ENCODE measurements at places on chromosomes 3 and 15. TPM values are rescaled to one million over a fixed set of nuclear protein-coding genes. Genes with fewer than 3 reads are reported as not detected.

The CPLX3 gene
- total RNA-seq: not detected

The MINAR1 gene
- total RNA-seq: 0.51 TPM

The CRABP1 gene
- total RNA-seq: not detected

The PSTPIP1 gene
- total RNA-seq: 0.25 TPM

The CSTA gene
- total RNA-seq: not detected

The ST8SIA2 gene
- 0.13 TPM for total RNA-seq

The SCN11A gene
- total RNA-seq: 0.13 TPM

The DLL4 gene
- total RNA-seq: 76.5 TPM

The C15orf62 gene
- total RNA-seq: 0.39 TPM

The GOLGA8G gene
- total RNA-seq: not detected

The LRRIQ4 gene
- total RNA-seq: not detected

The CCDC191 gene
- total RNA-seq: 1.1 TPM

The GCNT3 gene
- total RNA-seq: not detected

The SAXO2 gene
- total RNA-seq: 0.38 TPM

The IQCH gene
- total RNA-seq: 1.0 TPM

The SLCO2A1 gene
- 1.2 TPM for total RNA-seq

The MYO5C gene
- 13.0 TPM for total RNA-seq

The CGGBP1 gene
- 45.9 TPM for total RNA-seq

The ZNF106 gene
- 30.5 TPM for total RNA-seq

The PYGO1 gene
- total RNA-seq: 0.13 TPM

The LNP1 gene
- 0.77 TPM for total RNA-seq

The CCDC33 gene
- total RNA-seq: not detected

The RPL4 gene
- total RNA-seq: 1,501 TPM

The ROBO2 gene
- not detected for total RNA-seq

The ALDH1L1 gene
- total RNA-seq: not detected

The C3orf33 gene
- total RNA-seq: 1.4 TPM

The TLR9 gene
- not detected for total RNA-seq

The KCNMB2 gene
- not detected for total RNA-seq

The SPINK8 gene
- not detected for total RNA-seq

The PRR23C gene
- not detected for total RNA-seq

The RYR3 gene
- not detected for total RNA-seq

The POPDC2 gene
- total RNA-seq: 0.76 TPM

The CPNE4 gene
- not detected for total RNA-seq

The CELF6 gene
- not detected for total RNA-seq

The C3orf49 gene
- total RNA-seq: not detected

The SRGAP3 gene
- 2.3 TPM for total RNA-seq

The ARHGEF3 gene
- 10.6 TPM for total RNA-seq

The TMEM207 gene
- not detected for total RNA-seq

The RLBP1 gene
- not detected for total RNA-seq

The ERICH6 gene
- total RNA-seq: under 0.01 TPM

The GREM1 gene
- total RNA-seq: 0.13 TPM

The PLA2G4E gene
- total RNA-seq: not detected

The RHCG gene
- not detected for total RNA-seq

The PARP14 gene
- 64.2 TPM for total RNA-seq

The ECE2 gene
- total RNA-seq: not detected

The MUSTN1 gene
- total RNA-seq: 0.25 TPM

The TEX55 gene
- total RNA-seq: not detected

The CCRL2 gene
- 1.3 TPM for total RNA-seq

The ACKR4 gene
- under 0.01 TPM for total RNA-seq

The ANKUB1 gene
- total RNA-seq: under 0.01 TPM

The RBSN gene
- 19.6 TPM for total RNA-seq

The SEMA5B gene
- under 0.01 TPM for total RNA-seq

The BRPF1 gene
- 17.8 TPM for total RNA-seq

The CD47 gene
- total RNA-seq: 37.5 TPM

The SEC61A1 gene
- 257 TPM for total RNA-seq

All from dermis microvascular lymphatic vessel endothelial cell (primary cell).